Heart right ventricle (tissue), 16 donors: ENCODE measurements at places on chromosomes 16 and 17. TPM values are rescaled to one million over a fixed set of nuclear protein-coding genes. Genes with fewer than 3 reads are reported as not detected.

UNC45B gene
- 228 TPM for total RNA-seq

MAF gene
- 40.3 TPM for total RNA-seq

TBX2 gene
- 21.8 TPM for total RNA-seq

CDH1 gene
- total RNA-seq = not detected

DDX52 gene
- total RNA-seq = 16.3 TPM

WNT9B gene
- total RNA-seq = 0.57 TPM

GRCh38 chr17:8711291-8711690, 33.3 kb downstream of the CCDC42 start:
- no peak for DNase-seq

DNA sequence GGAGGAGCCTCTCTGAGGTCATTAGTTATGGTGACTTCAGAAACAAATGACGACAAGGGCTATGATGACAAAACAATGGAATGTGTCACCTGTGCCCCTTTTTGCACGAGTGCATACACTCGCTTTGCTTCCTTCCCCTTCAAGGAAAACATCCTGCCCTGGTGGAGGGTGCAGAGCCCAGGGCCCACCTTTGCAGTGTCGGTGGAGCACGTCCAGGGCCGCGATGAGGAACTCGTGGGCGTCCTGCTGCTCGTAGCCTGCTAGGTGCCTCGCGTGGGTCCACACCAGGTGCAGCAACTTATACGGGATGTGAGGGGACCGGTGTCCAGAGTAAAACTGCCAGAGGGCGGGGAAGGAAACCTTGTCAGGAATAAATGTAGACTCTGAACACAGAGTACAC, 27.2 kb downstream of the USP22 start:
- no peak for DNase-seq

DNA sequence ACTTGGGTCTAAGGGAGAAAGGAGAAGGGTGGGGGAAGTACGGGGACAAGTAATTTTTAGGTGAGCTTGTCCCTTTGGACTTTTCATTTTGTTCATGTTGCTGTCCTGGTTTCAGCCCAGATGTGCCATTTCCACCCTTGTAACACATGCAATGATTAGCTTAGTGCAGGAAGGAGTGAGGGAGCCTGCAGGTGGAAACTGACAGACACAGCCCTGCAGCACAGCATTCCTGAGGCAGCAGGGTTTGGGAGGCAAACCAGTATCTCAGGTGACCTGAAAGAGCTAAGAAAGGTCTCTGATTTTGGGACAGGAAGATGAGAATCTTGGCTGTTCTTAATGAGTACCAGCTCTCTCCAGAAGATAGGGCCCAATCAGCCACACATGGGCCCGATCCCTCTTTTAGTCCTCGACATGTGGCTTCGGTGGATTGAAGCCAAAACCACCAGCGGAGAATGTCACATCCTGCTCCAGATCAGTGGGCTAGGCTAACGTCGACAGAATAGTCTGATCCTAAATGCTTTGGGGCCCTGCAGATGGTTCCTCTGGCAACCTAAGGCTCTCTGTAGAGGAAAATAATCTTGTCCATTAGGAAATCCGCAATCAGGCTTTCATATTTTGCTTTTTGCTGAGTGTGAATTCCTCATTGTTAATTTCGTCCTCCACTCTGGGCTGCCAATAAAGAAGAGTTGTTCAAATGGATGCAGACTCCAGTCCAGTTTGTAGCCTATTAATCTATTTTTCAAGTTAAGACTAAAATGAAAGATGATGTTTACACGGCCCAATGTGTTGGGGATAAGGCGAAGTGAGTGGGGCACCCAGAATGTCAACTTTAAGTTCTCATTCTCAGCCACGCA, 3.8 kb upstream of the RNF157 start:
- no peak for DNase-seq

DNA sequence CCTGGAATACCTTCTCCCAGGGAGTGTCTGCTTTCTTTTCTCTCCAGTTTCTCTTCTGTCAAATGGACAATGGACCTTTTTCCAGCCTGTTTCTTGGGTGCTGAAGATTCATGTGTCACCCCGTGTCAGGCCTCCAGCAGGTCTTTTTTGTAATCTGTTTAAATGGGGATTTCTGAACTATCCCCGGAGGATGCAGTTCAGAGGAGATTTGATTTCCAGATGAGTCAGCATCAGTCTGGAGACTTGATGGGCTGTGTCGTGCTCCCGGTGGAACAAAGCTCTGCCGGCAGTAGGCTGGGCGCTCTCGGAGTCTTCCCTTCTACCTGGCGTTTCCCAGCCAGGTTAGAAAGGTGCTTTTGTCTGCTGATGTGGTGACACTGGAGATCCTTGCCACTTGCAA, 440.6 kb downstream of the HS3ST3B1 start:
- DNase-seq = no peak

DNA sequence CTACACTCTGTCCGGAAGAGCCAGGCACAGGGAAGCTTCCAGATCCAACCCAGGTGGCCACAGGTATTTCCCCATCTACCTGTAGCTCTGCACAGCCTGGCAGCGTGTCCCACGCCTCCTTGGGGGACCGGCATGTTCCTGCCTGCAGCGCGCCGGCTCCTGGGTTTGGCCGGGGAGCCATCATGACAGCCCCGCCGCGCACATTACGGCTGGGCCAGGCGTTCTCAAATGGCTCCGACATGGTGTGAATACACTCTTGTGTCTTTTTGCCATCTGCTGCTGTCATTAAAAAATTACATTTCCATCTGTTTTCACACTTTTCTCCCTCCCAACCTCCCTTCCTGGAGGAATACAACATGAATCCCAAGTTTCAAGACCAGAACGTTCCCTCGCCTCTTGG, 8.0 kb upstream of the GINS2 start:
- DNase-seq = no peak

DNA sequence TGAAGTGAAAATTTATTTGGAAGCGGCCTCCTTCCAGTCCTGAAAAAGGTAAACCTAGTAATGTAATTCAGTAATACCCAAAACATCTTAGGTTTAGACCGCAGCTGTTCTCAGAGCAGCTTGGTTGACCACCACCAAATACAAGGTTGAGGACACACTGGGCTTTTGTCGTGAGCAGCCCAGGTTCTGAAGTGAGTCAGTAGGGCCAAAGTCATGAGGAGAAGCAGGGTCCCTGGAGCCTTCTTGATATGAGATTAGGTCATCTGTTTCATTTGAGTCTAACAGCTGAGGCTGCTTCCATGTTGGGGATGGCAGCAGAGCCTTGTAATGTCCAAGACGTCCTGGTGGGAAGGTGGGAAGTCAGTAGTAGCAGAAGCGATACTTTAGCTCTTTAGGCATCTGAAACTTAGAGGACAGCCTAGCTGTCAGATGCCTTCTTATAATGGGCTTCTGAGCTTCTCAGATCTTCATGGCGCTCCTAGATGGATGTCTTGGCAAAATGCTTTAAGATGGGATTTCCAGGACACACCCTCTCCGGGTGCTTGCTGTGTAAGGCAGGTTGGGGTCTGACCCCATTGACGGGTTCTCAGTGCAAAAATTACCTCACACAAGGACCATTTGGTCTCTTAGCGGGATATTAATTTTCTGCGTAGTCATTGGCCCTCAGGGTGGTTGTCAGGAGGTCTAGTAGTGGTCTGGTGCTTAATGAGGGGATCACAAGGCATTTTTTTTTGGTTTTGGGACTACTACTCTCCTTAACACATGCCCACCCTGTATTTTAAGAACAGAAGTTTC, 2.4 kb downstream of the ALKBH5 start:
- no peak for DNase-seq

- no peak for DNase-seq
Measured at GRCh38 chr16:80682421-80683070, 121.9 kb downstream of the CDYL2 start.

GRCh38 chr17:59856859-59857794, 35.6 kb downstream of the TUBD1 start:
- DNase-seq = no peak

DNA sequence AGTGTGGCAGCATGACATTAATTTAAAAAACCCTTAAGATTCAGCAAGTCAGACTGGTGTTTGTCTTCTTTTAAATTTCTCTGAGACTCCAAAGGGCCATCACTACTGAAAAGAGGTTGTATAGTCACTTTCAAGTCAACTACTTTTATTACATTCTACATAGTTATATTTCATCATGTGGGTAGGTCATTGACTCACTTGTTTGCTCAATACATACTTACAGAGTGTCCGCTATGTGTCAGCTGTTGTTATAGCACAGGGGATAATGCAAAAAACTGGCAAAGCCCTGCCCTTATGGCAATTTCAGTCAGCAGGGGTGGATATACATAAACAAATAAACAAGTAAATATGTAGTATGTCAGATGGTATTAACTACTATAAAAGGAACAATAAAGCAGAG, 2.5 kb upstream of the MYH4 start:
- no peak for DNase-seq

- DNase-seq = no peak
Measured at GRCh38 chr17:29155227-29155965, 24.8 kb downstream of the MYO18A start.

- DNase-seq = no peak
Measured at GRCh38 chr16:29779474-29779873, 1.4 kb downstream of the ZG16 start.

DNA sequence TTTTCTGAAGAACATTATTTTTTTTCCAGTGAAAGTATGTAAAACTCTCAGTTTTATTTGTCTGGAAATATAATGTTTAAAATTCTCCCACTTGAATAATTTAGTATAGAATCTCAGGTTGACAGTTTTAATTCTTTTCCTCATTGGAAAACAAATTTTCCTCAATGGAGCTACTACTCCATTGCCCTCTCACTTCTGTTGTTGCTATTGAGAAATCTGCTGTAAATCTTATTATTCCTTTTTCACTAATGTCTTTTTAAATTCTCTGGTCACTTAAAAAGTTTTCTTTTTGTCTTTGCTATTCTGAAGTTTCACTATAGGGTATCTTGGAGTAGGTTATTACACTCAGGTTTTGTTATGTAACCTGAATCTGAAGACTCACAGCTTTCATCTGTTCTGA, 216.1 kb upstream of the PMFBP1 start:
- no peak for DNase-seq

GRCh38 chr16:28875134-28876018, 2.9 kb upstream of the ATP2A1 start:
- DNase-seq = no peak

DNA sequence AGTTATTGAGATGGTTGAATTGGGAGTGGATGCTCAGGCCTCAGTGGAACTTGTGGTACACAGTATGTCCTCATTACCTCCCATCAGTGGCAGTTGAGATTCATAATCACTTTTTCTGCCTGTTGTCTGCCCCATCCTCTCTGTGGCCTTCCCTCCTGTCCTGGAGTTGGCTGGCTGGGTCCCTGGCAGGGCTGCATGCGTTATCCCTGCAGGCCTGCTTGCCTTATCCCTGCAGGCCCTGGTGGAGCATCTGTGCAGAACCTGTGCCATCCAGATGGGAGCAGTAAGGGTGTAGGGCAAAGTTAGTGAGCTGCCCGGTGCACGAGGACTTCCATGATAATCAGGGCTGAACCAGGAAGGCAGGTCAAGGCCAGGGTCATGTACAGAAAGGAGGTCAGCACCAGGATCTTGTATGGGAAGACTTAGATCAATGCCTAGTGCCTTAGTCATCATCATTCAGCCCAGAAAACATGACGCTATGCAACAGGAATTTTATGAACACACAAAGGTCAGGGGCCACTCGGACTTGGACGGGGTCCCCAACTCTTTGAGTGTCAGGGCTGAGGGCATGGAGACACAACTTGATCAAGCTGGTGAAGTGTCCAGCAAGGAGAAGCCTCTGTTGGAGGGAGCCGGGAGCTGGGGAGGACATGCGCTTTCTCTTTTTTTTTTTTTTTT, 47.2 kb downstream of the ABCC1 start:
- DNase-seq = peak; percentile 28

DNA sequence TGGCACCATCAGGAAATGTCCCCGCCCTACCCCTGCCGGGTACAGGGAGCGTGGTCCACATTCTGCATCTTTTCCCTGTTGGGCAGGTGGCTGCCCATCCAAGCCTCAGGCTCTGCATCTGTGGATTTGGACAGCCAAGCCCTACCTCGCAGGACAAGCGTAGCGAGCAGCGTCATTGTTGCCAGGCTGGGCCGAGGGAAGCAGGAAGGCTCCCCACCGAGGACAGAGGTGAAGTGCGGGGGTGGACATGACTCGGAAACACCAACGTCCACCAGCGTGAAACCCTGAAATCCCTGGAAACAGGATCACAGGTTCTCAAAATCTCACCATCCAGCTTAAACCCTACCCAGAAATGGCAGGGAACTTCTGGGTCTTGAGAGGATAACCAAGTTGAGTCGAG, 73.6 kb downstream of the SOCS1 start:
- DNase-seq = no peak

DNA sequence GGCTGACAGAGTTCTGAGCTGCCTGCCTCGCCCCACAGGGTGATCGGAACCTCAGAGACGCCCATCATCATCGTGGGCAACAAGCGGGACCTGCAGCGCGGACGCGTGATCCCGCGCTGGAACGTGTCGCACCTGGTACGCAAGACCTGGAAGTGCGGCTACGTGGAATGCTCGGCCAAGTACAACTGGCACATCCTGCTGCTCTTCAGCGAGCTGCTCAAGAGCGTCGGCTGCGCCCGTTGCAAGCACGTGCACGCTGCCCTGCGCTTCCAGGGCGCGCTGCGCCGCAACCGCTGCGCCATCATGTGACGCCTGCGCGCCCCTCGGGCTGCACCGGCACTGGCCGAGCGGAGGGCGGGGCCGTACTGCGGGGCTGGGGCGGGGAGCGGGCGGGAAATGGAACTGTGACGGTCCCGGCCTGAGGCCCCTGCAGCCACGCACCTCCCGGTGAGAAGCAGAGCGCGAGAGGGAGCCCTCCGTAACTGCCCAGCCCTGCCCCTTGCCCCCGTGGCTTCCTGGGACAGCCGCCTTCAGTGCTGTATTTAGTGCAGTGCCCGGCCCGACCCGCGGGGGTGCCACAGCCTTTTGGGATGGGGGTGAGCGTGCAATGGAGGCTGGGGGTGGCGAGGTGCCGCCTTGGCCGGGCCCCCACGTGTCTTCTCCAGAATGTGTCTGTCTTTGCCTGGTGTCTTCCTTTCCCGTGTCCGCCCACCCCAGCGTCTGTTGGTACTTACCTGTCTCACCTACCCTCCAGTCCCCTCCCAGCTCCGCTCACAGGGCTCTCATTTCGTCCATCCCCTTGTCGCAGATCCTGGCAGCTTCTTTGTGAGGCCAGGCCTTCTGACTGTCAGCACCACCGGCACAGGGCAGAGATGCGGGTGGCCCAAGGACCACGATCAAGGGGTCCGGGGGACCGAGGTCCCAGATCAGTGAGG, 9.8 kb downstream of the RASL10B start:
- DNase-seq = no peak

- no peak for DNase-seq
Measured at GRCh38 chr16:54985156-54985555, 54.5 kb downstream of the IRX5 start.
